NCI-H1436 treated with DMSO at 0.1 percent for 48 hours (cell line): ENCODE measurements at places on chromosomes 2 and 18.

GRCh38 chr18:22427822-22428549 lies 10.3 kb upstream of the CTAGE1 start:
- DNase-seq: no peak

GRCh38 chr2:134985061-134985460 lies 62.2 kb downstream of the MAP3K19 start:
- no peak for DNase-seq

DNA sequence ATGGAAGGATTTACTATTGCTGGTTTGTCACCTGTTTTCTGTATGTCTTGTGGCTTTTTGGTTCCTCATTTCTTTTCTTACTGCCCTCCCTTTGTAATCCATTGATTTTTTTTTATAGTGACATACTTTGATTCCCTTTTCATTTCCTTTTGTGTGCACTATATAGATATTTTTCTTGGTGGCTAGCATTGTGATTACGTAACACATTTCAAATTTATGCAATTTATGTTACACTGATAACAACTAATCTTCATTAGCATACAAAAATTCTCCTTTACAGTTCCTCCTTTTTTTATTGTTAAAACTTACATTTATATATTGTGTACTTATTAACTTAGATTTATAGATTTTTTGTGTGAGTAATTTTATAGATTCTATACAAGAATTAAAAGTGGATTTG lies 80.6 kb downstream of the OTX1 start:
- no peak for DNase-seq

DNA sequence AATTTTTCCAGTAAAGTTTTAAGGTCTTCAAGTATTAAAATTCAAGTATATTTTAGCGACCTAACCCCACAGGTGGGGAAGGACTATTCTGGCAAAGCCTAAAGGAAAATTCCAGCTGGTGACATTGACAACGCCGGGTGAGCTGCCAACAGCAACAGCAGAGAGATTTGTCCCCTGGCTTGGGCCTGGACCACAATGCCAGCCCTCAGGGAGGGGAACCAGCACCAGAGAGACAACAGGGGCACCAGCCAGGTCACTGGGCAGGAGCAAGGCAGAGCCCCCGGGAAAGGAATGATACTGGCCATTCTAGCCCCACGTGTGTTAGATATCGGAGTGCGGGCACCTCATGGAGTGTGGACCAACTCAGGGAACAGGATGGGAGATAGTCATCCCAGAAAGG lies 95.7 kb downstream of the ARMC9 start:
- no peak for DNase-seq

- no peak for DNase-seq
Observed at GRCh38 chr18:29644276-29644675, 1398.3 kb downstream of the DSC3 start.
